ENCODE measurements at places on chromosomes 11 and 22.

DNA sequence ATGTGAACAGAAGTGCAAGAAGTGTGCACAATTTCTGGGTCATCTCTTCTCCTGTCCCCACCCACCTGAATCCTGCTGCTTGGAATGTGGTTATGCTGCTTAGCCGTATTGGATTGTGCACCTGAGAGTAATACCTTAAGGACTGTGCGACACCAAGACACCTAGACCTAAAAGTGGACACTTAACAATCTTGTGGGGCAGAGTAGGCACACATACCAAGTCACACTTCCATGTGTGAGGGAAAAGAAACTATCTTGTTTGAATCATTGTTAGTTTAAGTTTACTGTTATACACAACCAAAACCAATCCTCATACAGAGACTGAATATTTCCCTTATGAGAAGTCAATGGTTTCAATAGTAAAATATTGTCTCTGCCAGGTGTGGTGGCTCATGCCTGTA lies 93.7 kb downstream of the CCDC83 start:
- DNase-seq = no peak

DNA sequence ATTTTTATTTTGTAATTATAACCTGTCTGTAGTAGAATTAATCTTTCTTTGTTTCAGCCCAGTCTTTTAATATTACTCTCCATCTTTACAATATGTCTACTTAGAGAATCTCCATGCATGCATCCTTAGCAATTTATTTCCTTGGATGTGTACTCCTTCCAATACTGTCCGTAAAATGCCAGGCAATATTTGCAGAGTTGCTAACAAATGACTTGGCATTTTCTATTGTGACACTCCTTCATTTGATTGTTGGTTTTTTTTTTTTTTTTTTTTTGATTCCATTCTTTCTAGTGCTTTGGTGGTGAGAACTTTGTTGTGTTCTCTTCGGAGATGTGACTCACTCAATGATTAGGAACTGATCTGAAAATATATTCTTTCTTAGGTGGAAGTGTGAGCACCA lies 220.3 kb downstream of the CNTN5 start:
- no peak for DNase-seq

DNA sequence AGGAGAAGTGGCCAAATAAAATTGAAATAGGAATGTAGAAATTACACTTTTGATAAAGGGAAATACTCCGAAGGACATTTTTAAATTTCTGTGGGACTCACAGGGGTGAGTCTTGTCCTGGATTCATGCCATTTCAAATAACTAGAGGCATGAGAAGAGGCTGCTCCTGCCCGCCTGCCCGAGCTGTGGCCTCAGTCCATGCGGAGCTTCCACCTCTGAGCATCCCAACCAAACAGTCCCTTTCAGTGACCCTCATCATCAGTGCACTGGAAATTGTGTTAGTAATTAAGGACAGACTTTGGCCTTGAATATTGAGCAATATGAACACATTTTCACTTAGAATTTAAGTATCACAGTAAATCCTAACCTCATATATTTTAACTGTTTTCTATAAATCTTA lies 25.6 kb downstream of the GRIA4 start:
- no peak for DNase-seq

- no peak for DNase-seq
These were observed 17.5 kb downstream of the CHID1 start for GRCh38 chr11:893008-893654.

DNA sequence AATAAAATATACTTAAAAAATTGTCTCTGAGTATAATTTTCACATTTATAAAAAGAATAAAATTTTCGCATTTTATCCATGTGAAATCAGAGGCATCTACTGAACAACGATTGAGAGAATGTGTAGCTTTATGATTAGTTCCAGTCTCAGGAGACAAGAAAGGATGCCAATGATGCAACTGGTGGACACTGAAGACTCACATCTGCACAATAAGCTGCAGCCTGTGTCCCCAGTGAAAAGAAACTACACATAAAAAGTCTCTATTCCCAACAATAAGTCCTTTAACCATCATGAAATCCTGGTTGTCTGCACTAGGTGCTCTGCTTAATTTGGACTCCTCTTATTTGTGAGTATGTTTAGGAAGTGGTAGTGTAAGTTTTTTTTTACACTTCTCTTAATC lies 22.0 kb downstream of the OR5AS1 start:
- no peak for DNase-seq

DNA sequence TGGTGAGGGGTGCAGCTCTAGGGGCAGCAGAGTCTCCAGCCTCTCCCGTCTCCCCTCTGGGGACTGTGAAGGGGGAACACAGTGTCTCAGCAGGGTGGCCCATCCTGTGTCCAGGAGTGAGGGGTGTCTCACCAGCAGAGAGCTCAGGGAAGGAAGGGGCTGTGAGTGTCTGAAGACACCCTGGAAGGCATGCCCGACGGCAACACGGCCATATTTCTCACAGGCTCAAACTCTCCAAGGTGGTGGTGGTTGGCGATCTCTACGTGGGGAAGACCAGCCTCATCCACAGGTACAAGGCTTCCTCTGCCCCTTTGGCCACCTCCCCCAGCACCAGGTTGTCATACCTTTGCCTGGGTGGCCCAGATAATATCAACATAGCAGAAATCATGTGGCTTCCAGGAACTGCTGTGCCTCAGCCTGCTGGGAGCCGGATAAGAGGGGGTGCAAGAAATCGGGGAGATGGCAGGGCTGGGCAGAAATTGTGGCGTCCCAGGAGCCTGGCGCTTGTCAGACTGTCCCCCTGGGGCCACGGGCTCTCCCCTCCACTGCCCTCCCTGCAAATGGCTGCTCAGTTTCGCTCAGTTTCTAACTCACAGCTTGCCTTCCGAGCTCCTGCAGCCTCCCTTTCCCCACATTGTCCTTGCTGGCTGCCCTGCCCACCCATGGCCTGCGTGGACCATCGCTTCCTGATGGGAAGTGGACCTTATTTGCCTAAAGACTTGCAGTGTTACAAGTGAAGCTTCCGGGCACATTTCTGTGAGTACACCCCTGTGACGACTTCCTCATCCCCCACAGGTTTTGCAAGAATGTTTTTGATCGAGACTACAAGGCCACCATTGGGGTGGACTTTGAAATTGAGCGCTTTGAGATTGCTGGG lies 7.2 kb downstream of the RAB36 start:
- no peak for DNase-seq

GRCh38 chr11:126109941-126110731 lies 47.5 kb upstream of the CDON start:
- DNase-seq = no peak

DNA sequence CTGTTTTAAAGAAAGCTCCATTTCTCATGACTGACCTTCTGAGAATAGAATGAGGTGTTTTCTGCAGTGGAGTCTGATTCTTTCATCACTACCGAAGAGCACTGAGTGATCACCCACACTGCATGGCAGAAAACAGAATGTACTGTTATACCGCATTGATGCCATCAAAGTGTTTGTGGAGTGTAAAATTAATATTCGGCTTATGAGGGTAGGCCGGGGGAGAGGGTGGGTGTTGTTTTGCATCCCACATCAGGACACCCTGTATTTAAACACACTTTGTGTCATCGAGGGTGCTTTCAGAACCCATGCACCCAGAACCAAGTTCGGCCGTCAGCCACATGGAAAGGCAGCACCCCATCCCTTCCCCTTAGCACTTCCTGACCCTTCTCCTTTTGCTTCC lies 41.3 kb upstream of the ETS1 start:
- DNase-seq = no peak

GRCh38 chr11:65355013-65355775 lies 643 bp downstream of the TIGD3 start:
- DNase-seq = peak; percentile 35

DNA sequence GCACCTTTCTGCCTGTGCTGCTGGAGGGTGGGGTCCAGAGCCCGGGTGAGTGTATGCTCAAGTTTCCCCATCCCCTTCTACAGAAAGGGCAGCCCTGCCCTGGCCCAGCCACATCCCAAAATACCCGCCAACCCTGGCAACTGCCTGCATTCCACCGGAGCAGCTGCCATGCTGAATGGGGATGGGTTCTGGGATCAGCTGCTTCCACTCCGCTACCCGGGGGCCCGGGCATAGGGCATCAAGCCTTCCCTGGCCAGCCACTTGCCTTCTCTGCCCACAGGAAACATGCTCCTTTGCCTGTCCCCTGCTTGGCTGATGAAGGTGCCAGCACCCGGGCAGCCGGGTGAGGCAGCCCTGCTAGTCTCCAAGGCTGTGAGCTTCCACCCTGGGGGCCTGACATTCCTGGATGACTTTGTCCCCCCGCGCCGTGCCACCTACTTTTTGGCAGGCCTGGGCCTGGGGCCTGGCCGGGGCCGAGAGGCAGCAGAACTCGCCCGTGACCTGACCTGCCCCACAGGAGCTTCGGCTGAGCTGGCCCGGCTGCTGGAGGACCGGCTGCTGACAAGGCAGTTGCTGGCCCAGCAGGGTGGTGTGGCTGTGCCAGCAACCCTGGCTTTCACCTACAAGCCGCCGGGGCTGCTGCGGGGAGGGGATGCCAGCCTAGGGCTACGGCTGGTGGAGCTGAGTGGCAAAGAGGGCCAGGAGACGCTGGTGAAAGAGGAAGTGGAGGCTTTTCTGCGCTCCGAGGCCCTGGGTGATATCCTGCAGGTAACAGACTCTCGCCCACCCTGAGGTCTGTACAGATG lies 3.2 kb downstream of the CARNS1 start:
- peak; percentile 71 for DNase-seq

DNA sequence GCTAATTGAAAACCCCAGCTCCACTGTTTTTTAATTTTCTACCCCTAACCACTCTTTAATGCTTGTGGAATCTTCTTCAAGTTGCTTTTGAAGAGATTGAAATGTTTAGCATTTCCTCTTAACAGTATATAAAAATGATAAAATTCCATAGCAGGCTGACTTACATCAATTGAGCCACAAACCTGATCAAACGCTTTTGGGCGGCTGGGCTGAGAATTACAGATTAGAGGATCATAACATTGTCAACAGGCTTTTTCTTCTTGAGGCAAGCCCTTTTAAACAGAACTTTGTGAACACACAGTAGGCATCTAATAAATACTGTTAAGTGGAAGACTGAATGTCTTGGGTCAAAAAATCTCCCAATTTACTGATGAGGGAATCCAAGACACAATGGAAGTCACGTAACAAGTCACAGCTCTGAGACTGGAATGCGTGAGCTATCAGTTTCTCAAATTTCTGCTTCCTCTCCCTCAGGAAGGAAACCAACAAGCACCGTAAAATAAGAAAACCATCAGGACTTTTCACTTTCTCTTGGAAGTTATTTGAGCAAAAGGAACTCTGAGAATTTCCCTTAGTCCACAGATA lies 50.0 kb upstream of the CCDC89 start:
- DNase-seq = no peak

GRCh38 chr11:67404515-67405195 lies 772 bp downstream of the TBC1D10C start:
- DNase-seq = no peak

- DNase-seq = no peak
These were observed 300.4 kb downstream of the TTC28 start for GRCh38 chr22:28379075-28379779.

GRCh38 chr11:128929991-128930390 lies 12.7 kb downstream of the TP53AIP1 start:
- no peak for DNase-seq

DNA sequence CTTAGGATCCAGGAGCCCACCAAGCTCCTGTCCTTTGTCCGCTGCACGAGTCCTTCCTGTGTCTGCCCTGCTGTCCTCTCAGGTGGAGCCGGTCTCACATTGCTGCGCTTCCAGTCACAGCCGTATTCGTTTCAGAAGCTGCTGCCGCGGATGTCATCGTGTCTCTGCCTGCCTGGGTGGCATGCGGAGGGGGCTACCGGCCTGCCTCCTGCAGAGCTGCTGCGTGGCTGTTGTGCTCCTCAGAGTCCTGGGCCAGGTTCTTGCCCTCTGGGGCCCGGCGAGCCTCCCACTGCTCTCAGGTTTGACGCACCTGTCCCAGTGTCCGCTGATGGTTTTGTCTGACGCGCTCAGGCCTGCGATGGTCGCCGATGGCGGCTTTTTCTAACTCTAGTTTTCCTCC lies 254.2 kb downstream of the TBC1D22A start:
- no peak for DNase-seq

DNA sequence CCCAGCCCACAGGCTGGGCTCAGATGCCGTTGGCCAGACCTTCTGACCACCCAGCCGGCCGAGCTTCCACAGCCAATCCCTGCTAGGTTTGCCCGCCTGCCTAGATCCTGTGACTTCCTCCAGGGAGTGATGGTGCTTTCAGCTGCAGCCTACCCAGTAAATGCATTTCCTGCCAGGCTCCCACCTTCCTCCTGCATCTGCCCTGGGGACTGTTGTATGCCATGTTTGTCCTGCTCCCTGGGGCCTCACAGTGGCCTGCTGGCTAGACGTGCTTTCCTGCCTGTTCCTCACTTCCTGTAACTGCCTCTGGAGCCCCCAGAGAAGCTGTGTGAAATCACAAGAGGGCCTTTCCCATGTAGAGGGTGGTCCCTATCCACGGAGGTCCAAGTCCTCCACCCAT lies 86.2 kb downstream of the GALNT18 start:
- DNase-seq = no peak

- no peak for DNase-seq
These were observed 24.2 kb downstream of the ALX4 start for GRCh38 chr11:44285756-44286155.

DNA sequence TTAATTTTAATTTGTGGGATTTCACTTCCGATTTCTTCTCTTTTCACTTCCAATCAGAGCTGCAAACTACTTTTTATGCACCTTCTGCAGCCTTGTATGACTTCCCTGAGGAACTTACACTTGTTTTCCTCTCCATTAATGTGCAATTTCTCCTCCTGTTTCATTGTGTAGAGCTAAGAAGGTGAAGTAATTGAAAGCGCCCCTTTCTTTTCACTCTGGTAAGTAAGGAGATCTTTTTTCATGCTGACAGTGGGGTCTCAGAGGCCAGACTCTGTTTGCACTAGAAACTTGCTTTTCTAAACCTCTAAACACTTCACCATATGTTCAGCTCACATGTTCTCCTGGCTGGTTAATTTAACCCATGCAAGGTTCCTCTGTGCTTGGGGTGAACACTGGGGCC lies 117.0 kb downstream of the FANCF start:
- DNase-seq = no peak

DNA sequence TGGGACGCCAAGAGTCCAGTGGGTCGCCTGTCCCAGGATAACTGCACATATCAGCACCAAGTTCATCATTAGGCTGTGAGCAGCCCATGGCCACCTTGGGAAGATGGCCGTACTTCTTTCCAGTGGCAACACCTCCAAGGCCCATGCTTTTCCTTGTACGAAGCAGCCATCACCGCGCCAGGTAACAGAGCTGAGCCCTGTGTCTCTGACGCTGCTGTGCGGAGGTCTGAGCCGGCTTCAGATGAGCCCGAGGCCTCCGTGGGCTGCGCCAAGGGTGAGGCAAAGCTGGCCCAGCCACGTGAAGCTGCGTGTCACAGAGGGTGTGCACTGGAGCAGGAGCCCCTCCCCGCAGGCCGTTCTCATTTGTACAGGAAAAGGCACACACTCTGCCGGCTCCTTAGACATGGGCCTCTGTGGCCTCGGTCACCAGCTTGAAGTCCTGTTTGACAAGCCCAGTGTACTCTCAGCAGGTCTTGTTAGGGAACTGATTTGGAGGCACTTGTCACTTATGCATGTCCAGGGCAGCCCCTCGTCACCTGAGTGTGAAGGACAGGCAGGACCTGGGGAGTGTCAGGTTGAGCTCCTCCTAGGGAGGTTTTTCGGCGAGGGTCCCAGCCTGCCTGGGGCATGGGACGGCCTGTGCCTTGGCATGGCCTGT lies 401.5 kb downstream of the TBC1D22A start:
- DNase-seq = peak; percentile 57

All from thyroid gland (tissue), 4 donors.